GM04503 (cell line): ENCODE measurements at places on chromosomes 1 and 21.
A peak's percentile ranks its signal among the peaks of the same experiment; 100 is the strongest.

- no peak for DNase-seq
Observed at GRCh38 chr1:221444346-221444745, 297.5 kb downstream of the DUSP10 start.

DNA sequence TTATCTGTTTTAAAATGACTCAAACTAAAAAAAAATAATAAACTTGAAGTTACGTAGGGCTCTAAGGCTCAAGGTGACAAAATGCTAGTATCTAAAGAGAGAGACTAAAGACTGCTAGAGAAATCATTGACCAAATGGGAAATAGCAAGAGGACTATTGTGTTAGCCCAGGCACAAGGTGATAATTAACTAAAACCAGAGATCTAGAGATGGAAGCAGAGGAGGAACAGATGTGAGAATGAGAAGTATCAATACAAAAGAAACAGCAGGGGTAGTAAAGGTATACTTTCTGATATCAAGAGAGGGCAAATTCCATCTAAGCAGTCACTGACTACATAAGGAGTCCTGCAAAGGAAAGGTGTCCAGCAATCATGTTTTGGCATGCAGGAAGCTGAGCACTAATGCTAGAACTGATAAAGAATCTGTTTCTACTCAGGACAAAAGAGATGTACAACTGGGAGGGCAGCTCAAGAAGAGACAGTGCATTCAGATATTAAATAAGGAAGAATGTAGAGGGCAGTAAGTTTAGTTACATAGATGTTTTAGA, 100.2 kb upstream of the GNG4 start:
- no peak for DNase-seq

DNA sequence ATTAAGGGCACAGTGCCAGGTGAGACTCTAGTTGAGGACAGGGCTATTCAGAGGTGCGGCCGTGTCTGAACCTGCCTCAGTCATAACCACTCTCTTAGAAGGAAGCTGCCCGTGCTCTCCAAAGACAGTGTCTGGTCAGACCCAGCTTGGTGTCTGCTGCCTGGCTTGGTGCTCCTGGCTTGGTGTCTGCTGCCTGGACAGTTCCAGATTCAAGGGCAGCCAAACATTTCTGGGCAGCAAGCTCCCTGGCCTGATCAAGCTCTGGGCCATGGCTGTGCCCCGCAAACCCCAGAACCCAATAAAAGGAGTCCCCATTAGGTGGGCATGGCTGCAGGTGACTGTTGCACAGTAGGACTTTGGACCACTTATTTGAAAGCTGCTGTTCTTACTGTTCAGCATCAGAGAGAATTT, 27.7 kb downstream of the NEK2 start:
- DNase-seq: no peak

GRCh38 chr1:109909561-109909960, 1.1 kb upstream of the CSF1 start:
- DNase-seq: no peak

- DNase-seq: no peak
Observed at GRCh38 chr1:169594391-169594790, 8.1 kb upstream of the F5 start.

GRCh38 chr21:42377211-42377950, 11.0 kb upstream of the TFF1 start:
- DNase-seq: no peak

DNA sequence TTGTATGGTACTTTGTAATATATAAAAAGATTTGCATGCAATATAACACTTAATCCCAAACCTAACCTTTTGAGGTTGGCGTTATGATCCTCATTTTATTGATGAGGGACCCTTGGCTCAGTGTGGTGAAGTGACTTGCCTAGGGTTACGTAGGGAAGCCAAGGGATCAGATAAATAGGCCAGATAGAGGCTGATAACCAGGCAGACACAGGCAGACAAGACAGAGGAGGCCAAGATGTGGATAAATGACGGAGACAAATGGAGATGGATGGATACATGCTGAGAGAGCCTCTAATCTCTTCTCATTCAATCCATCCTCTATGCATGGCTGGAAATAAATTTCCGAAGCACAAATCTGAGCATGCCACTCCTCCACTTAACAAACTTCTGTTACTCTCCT, 136.9 kb upstream of the SPATA6 start:
- no peak for DNase-seq

DNA sequence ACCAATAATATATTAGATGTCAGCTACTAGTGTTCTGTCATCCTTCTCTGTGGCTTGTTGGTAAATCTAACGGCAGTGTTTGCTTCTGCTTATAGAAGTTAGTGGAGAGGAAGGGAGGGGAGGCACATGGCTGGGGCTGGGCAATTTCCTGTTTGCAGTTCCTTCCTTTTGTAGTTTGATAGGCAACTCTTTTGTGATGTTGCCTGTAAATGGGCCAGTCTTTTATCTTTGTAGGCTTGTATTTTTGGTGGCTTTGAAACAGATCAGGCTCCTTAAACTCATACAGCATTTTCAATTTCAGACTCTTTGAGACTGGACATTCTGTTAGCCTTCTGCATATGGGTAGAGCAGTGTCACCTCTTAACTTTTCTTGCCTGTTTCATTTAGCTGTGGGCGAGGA, 48.1 kb downstream of the CDC14A start:
- DNase-seq: no peak

DNA sequence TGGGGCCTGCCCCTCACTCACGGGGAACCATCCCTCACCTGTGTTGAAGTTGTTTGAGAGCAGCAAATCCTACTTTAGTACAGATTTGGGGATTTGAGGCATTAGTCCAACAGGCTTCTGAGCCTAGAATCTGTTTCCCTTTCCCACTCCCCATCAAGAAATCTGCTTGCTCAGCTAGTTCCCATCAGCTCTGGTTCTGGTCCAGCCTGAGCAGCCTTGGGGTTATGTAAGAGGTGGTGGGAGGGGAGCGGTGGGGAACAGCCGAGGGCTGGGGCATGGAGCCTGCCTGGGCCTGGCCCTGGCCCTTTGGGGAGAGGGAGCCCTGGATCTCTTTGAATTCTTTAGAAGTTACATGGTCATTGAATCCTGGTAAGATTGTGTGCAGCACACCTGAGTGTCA, 4.1 kb downstream of the GSTM5 start:
- DNase-seq: no peak

DNA sequence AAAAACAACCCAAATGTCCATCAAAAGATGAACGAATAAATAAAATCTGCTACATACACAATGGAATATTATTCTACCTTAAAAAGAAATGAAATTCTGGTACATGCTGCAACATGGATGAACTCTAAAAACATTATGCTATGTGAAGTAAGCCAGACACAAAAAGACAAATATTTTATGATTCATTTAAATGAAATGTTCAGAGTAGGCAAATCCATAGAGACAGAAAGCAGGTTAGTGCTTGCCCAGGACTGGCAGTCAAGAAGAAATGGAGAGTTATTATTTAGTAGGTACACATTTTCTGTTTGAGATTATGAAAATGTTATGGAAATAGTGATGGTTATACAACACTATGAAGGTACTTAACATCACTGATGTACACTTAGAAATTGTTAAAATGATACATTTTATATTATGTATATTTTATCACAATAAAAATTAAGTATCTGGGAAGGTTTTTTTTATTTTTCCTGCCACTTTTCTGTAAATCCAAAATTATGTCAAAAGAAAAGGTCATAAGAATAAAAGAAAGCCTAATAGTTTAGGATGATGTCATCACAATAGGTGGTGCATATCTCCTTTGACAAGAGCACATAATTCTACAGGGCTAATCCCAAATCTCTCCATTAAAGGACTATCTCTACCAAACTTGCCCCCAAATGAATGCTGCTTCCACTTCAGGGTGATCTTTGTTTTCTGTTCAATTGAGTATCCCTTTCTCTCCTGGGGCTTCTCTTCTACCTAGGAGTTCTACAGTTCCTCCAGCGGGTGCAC, 40.2 kb upstream of the FCER1A start:
- no peak for DNase-seq

DNA sequence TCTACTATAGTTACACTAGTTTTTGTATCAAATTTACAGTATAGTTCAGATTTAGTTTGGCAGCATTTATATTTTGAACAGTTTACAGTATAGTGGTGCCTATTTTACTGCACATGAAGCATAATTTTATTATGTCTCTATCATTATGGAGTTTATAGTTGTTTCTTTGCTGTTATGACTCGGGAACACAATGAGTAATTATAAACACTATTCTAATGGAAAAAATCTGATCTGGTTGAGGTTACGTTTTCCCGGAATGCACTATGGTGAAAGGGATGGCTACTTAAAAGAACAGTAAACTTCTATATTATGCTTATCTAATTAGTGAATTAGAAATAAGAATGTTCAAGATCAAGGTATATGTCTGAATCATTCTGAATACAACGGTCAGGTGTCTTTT, 10.6 kb downstream of the LCA5L start:
- DNase-seq: no peak

- DNase-seq: no peak
Observed at GRCh38 chr1:227758366-227758765, 23.1 kb downstream of the SNAP47 start.

GRCh38 chr21:16588433-16588860, 858.7 kb downstream of the USP25 start:
- DNase-seq: no peak

DNA sequence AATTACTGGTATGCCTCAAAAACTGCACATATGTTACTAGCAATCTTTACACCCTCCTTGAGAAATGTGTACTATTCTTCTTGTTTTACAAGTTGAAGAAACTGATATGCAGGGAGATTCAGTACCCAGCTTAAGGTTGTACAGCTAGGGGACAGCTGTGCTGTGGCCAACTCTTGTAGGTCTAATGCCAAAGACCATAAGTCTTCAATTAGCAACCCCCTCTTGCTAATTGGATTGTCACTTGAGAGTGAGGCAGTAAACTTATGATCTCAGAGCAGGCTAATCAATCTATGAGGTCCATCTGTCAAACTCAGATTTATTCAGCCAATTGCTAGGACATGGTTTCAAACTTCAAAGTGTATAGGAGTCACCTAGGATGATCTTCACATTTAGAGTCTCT, 492.0 kb upstream of the USP24 start:
- no peak for DNase-seq

- no peak for DNase-seq
Observed at GRCh38 chr1:41479000-41479807, 5.3 kb downstream of the EDN2 start.

GRCh38 chr1:210535761-210536160, 207.1 kb downstream of the HHAT start:
- DNase-seq: no peak

GRCh38 chr1:156379420-156380165, 10.6 kb downstream of the RHBG start:
- no peak for DNase-seq

- DNase-seq: no peak
Observed at GRCh38 chr1:85134583-85135391, 66.0 kb downstream of the SYDE2 start.

GRCh38 chr1:53104289-53104913, 38.0 kb downstream of the SLC1A7 start:
- DNase-seq: no peak

- no peak for DNase-seq
Observed at GRCh38 chr1:239337799-239338430, 48.5 kb upstream of the CHRM3 start.

- no peak for DNase-seq
Observed at GRCh38 chr1:218339267-218339831, 5.8 kb upstream of the TGFB2 start.

DNA sequence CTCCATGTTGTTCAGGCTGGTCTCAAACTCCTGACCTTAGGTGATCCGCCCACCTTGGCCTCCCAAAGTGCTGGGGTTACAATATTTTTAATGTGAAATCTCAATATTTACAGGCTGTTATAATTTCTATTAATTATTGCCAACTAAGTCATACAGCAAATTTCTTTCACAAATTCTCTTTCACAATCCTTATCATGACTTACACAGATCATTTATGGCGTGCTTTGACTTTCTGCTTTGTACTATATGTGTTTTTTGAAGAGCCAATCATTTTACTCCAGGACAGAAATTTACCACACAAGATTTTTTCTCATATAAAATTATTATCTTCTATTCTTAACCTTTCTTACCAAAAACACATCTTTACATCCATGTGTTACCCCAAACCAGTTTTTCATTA, 1729.9 kb downstream of the NCAM2 start:
- DNase-seq: no peak

- no peak for DNase-seq
Observed at GRCh38 chr1:86018283-86018923, 138.2 kb downstream of the COL24A1 start.

GRCh38 chr1:97898948-97899347, 21.9 kb downstream of the DPYD start:
- DNase-seq: no peak

- DNase-seq: no peak
Observed at GRCh38 chr1:57019236-57019839, 53.5 kb upstream of the C8B start.

- no peak for DNase-seq
Observed at GRCh38 chr1:12438349-12438924, 179.6 kb downstream of the DHRS3 start.

DNA sequence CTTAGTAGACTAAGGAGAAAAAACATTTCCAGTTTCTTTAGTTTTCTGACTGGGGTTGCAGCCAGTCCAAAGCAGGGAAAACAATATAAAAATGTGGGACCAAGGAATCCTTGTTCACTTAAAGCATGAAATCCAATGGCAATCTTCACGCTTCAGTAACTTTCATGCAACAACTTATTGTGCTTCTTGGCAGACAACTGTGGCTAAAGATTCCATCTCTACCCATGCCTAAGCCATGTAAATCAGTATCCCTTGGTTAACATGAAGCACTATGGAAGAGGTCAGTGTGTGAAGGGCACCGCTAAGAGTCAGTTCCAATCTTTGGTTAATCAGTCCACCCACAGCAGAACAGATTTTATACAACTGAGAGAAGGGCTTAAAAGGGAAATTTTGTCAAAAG, 201.8 kb upstream of the GREM2 start:
- DNase-seq: no peak

GRCh38 chr1:236064674-236065508, at the start of gene NID1:
NID1 (minus strand) TSS chr1:236065090; CDS start chr1:236065079, 11 bp downstream.
- peak; percentile 30 for DNase-seq

DNA sequence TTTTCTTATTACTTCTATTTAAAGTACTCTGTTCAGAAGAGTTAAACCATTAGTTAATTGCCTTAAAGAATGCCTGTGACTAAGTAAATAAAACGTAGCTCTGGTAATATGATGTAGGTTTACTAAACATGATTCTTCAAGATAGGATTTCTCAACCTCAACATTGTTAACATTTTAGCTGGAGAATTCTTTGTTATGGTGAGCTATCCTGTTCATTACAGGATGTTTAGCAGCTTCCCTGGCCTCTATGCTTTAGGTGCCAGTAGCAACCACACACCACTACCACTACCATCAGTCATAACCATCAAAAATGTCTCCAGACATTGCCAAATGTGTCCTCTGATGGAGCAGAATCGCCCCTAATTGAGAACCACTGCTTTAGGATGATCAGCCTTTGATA, 10.7 kb downstream of the RPF1 start:
- no peak for DNase-seq

DNA sequence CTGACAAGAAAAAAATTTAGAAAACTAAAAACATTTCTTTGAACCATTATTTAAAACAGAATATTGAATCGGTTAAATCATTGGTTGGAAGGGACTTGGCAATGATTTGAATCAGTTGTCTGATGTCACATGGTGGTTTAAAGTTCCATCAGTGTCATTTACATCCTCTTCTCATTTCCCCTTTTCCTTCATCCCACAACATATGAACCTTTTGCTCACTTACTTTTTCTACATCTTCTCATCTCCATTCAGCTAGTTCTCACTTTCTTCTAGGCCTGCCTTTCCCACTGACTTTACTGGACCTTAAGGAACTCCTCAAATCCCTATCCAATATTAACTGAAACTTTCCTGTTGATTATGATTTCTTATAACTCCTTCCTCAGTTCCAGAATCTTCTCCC, 58.5 kb downstream of the PHACTR4 start:
- DNase-seq: no peak

GRCh38 chr1:61307422-61308142, 225.2 kb downstream of the NFIA start:
- DNase-seq: no peak
